ENCODE measurements at places on chromosomes 4 and X.

DNA sequence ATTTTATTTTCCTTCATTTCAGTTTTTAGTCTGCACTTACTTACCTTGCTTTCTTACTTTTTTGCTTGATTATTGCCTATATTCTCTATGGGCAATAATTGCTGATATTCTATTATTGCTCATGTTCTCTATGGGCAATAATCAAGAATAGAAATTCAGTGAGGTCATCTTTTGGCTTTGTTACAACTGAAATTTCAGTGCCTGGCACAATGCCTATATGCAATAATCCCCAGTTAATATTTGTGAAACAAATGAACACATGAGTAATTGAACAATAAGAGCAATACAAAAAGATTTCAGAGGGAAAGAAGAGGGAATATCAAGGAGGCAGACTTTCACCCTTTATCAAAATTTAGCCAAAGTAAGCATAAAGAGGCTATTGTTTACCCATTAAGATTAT lies 48.6 kb upstream of the ARSJ start:
- DNase-seq: no peak

DNA sequence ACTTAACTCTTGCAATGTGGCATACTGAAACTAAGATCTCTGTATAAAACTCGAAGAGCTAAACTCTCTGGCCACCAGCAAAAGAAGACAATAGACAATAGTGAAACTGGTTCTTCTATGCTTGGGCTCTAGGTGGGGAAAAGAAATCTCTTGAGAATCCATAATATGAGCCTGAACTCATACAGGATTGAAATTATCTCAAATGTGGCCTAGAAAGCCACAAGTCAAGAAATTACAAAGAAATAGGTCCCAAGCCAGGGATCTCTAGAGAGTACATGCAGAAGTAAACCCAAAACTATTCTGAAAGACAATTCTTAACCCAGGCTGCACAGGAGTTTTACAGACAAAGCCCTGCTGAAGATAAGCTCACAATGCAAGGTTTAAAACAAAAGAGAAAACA lies 127.4 kb downstream of the ANAPC10 start:
- no peak for DNase-seq

GRCh38 chrX:51837451-51837850 lies 56.0 kb upstream of the MAGED1 start:
- DNase-seq: no peak

GRCh38 chr4:8601556-8601955 lies 9.0 kb downstream of the CPZ start:
- DNase-seq: no peak

DNA sequence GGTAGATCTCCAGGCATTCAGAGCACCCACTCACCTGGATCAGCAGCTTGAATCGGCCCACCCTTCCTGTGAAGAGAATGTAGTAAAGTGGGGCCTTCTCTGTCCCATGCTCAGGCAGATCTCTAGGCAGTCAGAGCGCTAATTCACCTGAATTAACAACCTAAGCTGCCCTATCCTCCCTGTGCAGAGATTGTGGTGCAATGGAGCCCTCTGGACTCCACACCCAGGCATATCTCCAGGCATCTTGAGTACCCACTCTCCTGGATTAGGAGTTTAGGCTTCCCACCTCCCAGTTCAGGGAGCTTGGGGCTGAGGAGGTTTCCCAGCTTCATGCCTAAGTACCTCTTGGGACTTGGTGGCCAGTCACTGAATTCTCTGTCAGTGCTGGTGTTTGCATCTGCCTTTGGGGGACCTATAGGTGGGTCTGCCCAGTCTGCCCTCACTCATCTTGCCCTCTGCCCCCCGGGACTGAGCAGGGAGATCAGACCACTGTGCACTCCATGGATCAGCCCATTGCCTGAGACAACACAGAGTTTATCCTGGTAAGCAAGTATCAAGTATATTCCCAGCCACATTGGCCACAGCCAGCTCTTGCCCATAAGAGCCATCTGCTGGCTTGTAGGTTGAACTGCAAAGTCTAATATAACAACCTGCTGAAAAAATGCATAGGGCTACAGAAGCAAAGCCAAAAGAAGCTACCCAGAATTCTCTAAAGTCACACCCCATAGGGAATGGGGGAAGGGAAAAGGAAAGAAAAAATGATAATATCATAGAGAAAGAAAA lies 372.9 kb downstream of the KLHL13 start:
- DNase-seq: no peak

- DNase-seq: no peak
Measured at GRCh38 chrX:37802028-37802427, 22.2 kb downstream of the CYBB start.

- DNase-seq: no peak
Measured at GRCh38 chr4:57039345-57039744, 60.6 kb downstream of the POLR2B start.

DNA sequence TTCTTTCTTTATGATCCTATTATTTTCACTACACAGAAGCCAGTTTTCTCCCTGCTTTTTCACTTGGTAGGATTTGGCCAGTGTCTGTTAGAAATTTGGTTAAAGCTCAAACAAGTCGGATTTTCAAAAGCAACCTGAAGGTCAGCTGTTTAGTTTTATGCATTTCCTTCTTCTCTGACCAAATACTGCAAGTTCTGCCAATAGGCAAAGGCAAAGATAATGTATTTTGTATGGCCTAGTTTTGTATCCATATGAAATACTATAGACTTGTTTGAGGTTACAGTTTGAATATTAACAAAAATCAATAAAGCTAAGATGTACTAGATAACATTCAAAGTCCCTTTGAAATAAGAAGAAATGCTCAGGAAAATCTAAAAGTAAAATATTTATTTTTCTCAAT lies 439.4 kb downstream of the TRIML1 start:
- DNase-seq: no peak

- no peak for DNase-seq
Measured at GRCh38 chr4:151472711-151473110, 63.7 kb downstream of the FHIP1A start.

DNA sequence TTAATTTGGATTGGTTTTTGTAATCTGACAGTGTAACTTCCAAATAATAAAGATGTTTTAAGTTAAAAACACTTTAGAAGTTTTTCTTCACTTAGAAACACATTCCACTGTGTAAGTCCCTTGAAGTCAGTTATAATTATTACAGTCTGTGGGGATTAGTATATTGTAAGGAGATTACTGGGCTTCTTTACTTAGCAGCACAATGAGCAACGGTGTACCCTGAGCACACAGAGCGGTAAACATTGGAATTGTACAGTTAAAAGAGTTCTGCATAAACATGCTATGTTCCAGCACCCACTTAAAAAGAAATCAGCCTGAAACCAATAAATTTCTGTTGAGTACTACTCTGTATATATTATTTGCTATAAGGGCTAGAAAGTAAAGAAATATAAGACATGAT lies 44.3 kb downstream of the CCSER1 start:
- DNase-seq: no peak

DNA sequence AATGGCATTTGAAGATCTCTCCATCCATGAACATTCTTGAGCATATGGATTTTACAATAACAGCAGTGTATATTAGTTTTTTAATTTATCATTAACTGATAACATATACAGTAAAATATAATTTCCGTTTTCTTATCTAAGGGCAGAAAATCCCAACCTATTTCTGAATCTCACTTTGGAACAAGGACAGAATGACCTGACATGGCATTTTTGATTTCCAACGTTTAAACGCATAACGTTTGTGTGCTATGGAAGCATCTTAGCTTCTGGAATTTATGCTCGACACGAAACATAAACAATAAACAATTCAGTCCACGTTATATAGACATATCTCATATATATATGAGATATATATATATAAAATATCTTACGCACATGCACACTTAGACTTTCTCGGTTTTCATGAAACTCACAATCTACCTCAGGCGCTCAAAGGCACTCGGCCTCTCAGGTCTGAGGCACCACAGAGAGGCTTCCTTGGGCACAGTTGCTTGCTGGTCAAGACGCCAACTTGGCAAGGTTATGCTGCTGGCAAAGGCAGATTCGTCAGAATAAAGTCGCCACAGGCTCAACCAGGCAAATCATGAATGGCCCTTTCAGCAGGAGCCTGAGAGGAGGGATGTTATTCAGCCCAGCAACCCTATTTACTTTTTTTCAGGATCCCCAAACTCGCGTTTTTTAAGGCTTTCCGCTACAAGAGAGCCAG lies 1.0 kb upstream of the UGT8 start:
- no peak for DNase-seq
